ENCODE measurements at places on chromosomes 7 and 10. TPM values are rescaled to one million over a fixed set of nuclear protein-coding genes. Genes with fewer than 3 reads are reported as not detected.

GRCh38 chr7:117012284-117012683 lies 59.0 kb downstream of the ST7 start:
- H3K4me3 ChIP-seq = no peak overlapping the region
- H3K4me1 ChIP-seq = peaks cover 24% of the 10 kb centered on the region
- DNase-seq = no peak
- H3K36me3 ChIP-seq = no peaks in the 10 kb centered on the region
- no peaks in the 10 kb centered on the region for H3K27me3 ChIP-seq

DNA sequence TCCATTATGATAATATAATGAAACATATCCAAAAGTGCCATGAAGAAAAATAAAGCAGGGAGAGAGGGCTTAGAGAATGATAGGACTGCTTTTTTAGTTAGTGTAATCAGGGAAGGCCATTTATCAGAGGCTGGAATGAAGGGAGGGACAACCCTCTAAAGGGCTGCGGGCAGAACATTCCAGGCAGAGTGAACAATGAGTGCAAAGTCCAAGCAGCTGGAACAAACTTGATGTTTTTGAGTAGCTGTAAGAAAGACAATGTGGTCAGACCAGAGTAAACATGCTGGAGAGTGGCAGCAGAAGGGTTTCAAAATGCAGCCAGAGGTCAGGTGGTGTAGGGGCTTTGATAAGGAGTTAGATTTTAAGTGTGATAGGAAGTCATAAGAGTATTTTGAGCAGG lies 65.6 kb upstream of the CCDC6 start:
- no peaks in the 10 kb centered on the region for H3K36me3 ChIP-seq
- H3K4me3 ChIP-seq = no peak overlapping the region
- H3K27me3 ChIP-seq = no peaks in the 10 kb centered on the region
- no peak overlapping the region for H3K27ac ChIP-seq
- peak; percentile 72 for DNase-seq

DNA sequence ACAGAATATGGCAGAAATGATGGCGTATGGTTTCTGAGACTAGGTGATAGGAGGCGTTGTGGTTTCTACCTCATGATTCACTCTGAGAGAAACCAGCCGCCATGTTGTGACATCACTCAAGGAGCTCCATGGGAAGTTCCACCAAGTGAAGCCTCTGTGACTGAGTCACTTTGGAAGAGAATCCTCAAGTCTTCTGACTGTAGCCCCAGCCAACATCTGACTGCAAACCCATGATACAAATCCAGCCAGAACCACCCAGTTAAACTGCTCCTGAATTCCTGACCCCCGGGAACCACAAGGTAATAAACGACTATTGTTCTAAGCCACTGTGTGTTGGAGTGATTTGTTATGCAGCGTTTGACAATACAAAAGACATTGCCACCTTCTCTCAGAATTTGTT lies 91.1 kb upstream of the CARD11 start:
- no peaks in the 10 kb centered on the region for H3K4me1 ChIP-seq
- no peaks in the 10 kb centered on the region for H3K36me3 ChIP-seq
- DNase-seq = no peak
- H3K27ac ChIP-seq = no peak overlapping the region
- H3K27me3 ChIP-seq = no peaks in the 10 kb centered on the region
- H3K4me3 ChIP-seq = no peak overlapping the region

GRCh38 chr7:129773328-129773731 lies 161.8 kb downstream of the NRF1 start:
- no peak overlapping the region for H3K27ac ChIP-seq
- H3K36me3 ChIP-seq = no peaks in the 10 kb centered on the region
- H3K27me3 ChIP-seq = no peaks in the 10 kb centered on the region
- no peak overlapping the region for H3K4me3 ChIP-seq

Gene LFNG
- total RNA-seq = 7.7 TPM

- DNase-seq = no peak
- no peaks in the 10 kb centered on the region for H3K4me1 ChIP-seq
- H3K36me3 ChIP-seq = no peaks in the 10 kb centered on the region
These were observed 109.9 kb downstream of the HERPUD2 start for GRCh38 chr7:35584990-35585389.

Gene ADARB2
- not detected for total RNA-seq

GRCh38 chr7:10643545-10643944 lies 330.1 kb upstream of the PHF14 start:
- H3K36me3 ChIP-seq = no peaks in the 10 kb centered on the region
- H3K27ac ChIP-seq = no peak overlapping the region
- H3K4me3 ChIP-seq = no peak overlapping the region
- DNase-seq = no peak
- no peaks in the 10 kb centered on the region for H3K4me1 ChIP-seq
